Stimulated activated effector memory CD8-positive, alpha-beta T cell treated with anti-CD3 and anti-CD28 coated beads, Interleukin-12 subunit alpha, Interleukin-12 subunit beta, amount 100 ng/mL, for 72 hours (primary cell): ENCODE measurements at places on chromosomes 13 and 19.

GRCh38 chr19:7000333-7000732 is 20.9 kb downstream of the MBD3L2B start:
- DNase-seq: no peak

DNA sequence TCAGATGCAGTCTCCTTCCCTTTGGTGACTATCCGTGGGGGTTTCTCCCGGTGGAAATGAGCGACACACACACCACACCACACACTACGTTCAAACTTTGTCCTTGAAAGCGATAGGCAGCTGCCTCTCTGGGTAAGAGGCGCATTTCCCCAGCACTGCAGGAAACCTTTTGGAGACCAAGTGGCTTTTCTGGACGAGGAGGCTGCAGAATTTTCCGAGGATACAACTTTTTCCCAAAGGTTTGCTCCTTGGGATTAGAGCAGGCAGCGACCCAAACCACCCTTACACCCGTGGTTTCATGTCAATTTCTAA is 38.2 kb upstream of the FLT1 start:
- no peak for DNase-seq

GRCh38 chr19:34172661-34173192 is 423 bp downstream of the LSM14A start:
- DNase-seq: peak; percentile 6

DNA sequence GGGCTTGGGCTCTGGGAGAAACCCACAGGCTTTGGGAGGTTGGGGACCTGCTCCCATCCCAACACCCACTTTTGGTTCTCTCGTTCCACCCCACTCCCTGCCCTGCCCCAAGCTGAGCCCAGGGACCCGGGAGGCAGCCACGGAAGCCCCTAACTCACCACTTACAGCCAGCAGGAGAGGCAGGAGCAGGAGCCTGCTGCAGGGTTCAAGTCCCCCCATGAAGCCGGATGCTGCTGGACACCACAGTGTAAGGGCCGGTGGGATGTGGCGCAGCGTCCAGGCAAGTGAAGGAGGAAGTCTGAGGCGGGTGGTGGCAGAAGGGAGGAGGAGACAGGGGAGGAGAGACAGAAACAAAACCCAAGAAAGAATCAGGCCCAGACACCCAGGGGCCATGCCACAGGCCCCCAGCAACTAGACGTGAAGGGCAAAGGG is at the start of gene TYROBP:
Gene TYROBP, minus strand, starts transcription at position 286 of the 432 bp plus-strand sequence. Its CDS starts 67 bp downstream, at position 219.
- DNase-seq: no peak

GRCh38 chr19:41626877-41627276 is at the start of gene CEACAM4:
Gene CEACAM4 (minus strand): TSS chr19:41627074. CDS start chr19:41626963, 111 bp downstream.
- no peak for DNase-seq

GRCh38 chr19:1490311-1491113 is at the start of gene PCSK4:
Gene PCSK4 (minus strand): TSS chr19:1490350. CDS start chr19:1490346, 4 bp downstream.
- DNase-seq: peak; percentile 86

DNA sequence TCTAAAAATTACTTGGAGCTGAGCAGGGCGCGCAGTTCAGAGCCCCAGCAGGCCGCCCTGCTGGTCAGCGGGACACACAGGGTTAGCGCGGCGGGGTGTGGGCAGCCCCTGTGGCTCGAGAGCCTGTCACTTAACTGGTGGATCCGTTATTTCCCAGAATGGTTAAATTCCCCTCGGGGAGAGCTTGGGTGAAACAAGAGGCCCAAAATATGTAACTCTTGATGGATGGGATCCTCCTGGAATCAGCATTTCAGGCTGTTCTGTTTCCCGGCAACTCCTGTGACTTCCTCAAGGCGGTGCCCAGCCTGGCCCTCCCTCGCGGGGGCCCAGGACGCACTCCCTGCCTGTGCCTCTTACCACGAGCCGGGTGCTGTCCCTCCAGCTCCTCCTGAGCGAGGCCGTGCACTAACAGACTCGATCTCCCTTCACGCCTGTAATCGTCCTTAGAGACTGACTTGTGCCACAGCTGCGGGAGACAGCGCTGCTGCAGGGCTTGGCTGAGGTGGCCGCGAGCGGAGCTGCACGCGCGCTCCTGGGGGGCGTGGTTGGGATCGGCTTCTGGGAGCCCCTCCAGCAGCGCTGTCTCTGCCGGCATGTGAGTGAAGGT is 9.7 kb downstream of the PTBP1 start:
- DNase-seq: no peak

- DNase-seq: no peak
These were observed 29.6 kb downstream of the ACTN4 start for GRCh38 chr19:38676878-38677646.

DNA sequence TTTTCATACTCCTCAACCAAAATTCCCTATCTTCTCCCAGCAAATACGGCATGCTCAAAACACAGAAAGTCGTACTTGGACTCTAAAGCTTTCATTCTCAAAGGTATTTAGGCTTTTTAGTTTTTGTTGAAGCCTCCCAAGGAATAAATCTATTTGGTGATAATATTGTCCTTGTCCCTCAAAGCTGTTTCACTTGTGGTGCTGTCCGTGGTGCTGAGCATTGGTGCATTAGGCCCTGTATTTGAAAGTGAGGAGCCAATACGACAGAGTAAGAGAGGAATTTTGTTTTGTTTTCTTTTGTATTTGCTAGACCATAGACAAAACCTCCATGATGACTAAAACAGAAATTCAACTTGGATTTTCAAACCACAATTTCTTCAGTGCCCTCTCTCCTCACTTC is 3.2 kb upstream of the LGALS13 start:
- no peak for DNase-seq

GRCh38 chr19:30001301-30001700 is 59.3 kb downstream of the URI1 start:
- DNase-seq: no peak

GRCh38 chr13:86172961-86173360 is 373.7 kb upstream of the SLITRK6 start:
- DNase-seq: no peak

- DNase-seq: no peak
These were observed 109.4 kb downstream of the RFC3 start for GRCh38 chr13:33927315-33927714.
